NCI-H1105 treated with DMSO at 0.1 percent for 48 hours (cell line): ENCODE measurements at places on chromosomes 5 and 9.

GRCh38 chr5:146048994-146049703 lies 56.2 kb downstream of the PLAC8L1 start:
- peak; percentile 60 for DNase-seq

DNA sequence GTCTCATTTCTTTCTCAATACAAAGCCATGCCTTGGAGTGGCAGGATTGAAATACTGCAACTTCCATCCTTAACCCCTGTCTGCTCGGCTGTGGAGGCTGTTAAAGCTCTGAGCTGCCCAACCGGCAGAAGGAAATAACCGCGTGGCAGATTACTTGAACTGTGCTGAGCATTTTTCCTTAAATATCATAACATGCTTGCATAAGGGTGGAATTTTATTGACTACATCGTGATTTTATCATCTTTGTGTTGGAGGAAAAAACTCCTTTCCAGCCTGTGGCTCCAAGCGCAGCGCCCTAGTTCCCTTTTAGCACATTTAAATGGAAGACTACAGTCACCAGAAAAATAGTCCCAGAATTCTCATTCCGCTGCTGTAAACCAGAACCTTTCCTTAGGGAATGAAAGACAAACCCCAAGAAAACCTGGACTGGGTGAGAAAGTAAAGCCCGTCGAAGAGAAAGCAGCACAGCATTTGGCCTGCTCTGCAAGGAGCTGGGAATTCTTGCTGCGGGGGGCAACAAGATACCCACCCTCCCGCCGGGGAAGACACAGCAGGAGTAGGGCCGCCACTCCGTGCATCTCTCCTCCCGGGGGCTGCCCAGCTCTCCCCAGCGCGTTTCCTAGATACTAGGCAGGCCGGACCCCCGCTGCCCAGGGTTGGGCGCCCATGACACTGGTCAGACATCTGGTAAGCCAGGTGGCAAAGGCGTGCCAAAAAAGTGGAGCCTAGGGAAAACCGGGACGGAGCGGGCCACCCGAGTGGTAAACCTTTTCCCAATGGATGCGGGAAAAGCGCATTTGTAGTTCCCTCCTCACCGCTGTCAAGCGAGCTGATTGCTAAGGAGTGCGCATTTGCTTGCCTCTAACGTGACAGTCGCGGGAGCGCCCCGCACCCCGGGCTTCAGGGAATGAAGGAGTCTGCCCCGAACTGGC lies 1.3 kb downstream of the SHC3 start:
- DNase-seq: peak; percentile 13

- DNase-seq: no peak
Measured at GRCh38 chr9:88237991-88238571, 99.8 kb upstream of the SPATA31C2 start.

GRCh38 chr5:16931334-16932110 lies 4.6 kb downstream of the MYO10 start:
- no peak for DNase-seq

DNA sequence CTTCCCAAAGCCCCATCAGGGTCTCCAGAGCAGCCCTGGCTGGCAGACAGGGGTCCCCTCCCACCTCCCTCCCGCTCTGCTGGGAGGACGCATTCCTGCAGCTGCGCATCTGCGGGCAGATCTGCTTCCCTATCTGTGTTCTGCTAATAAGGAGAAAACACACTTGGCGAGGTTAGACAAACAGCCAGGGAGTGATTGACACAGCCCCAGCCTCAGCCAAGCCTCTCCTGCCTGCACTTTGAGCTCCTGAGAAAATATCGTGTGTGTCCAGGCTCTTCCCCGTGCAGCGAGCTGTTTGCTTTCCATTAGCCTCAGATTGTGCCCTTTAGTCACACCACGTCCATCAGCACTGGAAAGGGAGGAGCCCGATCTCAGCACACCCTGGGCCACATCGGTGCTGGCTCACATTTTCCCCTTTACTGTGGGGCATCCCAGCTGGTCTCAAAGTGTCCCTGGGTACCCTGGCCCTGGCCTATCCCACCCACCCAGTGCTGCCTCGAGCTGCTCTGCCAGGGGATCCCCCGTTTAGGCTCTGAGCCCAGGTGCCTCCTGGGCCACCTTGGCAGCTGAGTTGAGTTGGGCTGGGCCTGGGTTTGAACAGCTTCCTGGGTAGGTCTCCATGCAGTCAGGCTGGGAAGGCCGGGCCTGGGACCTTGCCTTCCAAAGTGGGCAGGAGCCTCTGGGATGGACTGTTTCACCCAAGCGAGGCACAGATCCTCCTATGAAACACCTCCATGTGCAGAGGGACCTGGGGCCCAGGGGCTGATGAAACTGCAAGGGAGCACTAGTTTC lies 61.1 kb downstream of the BARX1 start:
- no peak for DNase-seq

GRCh38 chr5:155827949-155828348 lies 499.0 kb upstream of the SGCD start:
- DNase-seq: no peak

GRCh38 chr5:11894992-11895391 lies 9.3 kb downstream of the CTNND2 start:
- DNase-seq: no peak

- DNase-seq: no peak
Measured at GRCh38 chr5:30098940-30099339, 1094.5 kb upstream of the CDH6 start.

DNA sequence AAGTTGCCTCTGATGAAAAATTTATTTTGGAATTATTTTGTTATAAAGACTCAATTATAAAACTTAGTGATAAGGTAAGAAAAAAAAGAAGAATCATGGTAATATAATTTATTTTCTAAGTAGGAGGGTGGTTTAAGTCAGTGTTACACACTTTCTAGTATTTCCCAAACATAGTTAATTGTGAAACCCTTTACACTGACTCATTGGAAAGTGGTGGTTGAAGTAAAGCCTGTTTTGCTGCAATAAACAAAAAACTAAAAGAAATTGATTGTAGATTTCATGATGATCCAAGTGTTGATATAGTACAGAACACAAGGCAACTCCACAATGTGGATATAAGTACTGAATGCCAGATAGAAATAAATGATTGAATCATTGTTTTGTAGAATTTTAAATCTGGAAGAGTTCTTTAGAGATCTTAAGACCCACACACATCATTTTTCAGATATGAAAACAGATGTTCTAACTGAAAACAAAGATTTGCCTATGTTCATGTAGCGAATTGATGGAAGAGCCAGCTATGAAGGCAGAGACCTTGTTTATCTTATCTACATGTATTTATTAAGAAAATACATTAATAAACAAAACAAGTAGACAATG lies 539.8 kb downstream of the PRELID2 start:
- DNase-seq: no peak

DNA sequence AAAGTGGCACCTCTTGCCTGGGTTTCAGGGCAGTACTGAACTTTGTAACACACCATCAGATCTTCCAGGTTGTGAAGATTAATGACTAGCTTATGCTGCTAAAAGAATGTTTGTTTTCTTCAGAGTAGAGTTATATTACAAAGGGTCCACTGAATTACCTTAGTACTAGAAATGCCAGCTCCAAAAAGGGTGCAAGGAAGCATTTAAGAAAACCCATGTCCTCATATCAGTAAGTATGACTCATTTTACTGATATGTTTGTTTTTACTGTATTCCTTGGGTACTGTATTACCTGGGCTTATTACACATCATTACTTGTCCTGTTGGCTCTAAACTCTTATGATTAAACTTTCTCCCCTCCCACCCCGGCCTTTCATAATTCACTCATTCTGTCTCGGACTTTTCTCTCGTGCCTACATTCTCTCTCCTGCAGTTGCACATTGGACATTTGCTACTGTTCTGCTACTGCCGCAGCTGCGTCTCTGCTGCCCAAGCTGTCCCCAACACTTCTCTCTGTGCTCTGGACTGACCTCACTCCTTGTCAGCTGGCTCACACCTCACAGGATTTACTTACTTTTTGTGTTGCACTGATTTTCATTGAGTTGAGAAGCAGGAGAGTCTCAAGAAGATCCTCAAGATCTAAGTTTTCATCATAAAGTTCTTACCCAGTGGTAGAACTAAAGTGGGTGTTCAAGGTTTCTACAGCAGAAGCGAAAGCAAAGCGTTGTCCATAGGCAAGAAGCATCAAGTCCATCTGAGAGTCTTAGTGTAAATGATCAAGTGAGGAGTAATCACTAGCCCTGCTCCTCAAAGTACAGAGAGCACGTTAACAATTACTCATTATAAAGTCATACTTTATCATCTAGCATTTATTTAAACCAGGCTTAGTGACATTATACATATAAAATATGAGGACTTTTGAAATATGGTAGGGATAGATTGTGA lies 53.2 kb upstream of the C9orf72 start:
- no peak for DNase-seq

GRCh38 chr5:24110004-24110615 lies 534.7 kb downstream of the CDH10 start:
- DNase-seq: peak; percentile 75

- DNase-seq: peak; percentile 57
Measured at GRCh38 chr9:106859957-106860720, 2.8 kb upstream of the ZNF462 start.

DNA sequence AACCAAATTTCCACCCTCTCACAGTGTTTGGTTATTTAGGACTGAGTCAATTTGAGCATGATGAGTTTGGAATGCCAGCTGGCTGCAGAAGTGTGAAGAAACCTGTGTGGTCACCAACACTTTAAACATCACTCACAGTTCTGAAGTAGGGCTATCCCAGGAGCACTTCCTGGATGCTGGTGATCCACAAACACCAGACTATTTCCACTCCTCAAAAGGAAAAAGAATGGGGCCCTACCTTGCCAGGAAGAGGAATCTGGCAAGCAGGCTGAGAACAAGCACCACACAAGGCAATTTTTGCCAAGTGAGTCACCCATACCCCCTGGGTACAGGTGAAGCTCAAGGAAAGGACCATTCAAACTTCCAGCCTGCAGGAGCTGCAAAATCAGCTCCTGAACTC lies 294.2 kb upstream of the PTGER4 start:
- DNase-seq: no peak

DNA sequence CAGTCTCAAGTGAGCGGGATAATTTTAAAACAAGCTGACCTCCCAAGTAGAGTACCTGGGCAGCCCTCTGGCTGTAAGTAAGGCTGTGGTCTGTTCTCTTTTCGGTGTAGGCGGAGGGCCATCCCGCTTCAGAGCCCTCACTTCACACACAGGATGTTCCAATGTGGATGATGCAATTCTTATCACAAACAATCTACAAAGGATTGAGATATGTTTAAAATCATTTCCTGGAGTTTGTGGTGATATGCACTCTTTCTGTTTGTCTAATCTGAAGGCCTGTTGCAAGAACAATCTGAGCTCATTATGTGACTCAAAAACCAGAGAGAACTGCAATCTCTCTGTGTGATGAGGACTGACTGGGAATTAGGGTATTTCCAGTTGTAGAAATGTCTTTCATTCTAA lies 42.5 kb downstream of the ITGA2 start:
- no peak for DNase-seq

DNA sequence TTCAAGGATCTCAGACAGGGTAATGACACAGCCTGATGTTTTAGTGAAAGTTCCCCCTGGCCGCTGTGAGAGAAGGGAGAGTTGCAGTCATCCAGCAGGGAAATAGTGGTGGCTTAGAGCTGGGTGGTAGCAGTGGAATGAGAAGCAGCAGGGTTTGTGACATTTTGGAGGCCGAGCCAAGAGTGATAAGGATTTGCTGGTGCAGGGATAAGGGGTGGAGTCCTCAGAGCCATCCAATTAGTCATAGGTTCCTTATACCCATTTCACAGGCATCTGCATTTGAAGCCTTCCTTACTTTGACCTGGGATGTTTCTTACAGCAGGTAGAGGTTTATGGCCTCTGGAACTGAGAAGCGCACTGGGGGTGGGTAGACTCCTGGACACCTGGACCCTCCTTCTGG lies 12.8 kb downstream of the JADE2 start:
- DNase-seq: no peak

DNA sequence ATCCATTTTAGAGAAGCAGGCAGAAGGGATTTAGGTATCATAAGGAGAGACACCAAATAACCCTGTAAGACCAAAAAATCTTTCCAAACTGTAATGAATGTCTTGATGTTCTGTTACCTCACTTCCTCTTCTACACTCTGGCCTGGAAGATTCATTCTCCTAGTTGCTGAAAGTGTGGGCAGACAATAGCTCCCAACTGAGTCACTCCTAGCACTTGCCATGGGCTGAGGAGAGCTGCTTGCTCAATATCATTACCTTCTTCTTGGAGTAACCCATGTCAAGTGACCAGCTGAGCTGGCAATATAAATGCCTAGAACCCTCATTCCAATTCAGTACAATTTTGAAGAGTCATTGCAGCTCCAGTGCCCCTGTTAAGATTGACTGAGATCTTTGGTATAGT lies 1985.5 kb upstream of the CDH6 start:
- no peak for DNase-seq

GRCh38 chr9:30722065-30722464 lies 1662.4 kb upstream of the ACO1 start:
- DNase-seq: no peak

- DNase-seq: no peak
Measured at GRCh38 chr9:91028166-91028827, 226.7 kb downstream of the SYK start.

DNA sequence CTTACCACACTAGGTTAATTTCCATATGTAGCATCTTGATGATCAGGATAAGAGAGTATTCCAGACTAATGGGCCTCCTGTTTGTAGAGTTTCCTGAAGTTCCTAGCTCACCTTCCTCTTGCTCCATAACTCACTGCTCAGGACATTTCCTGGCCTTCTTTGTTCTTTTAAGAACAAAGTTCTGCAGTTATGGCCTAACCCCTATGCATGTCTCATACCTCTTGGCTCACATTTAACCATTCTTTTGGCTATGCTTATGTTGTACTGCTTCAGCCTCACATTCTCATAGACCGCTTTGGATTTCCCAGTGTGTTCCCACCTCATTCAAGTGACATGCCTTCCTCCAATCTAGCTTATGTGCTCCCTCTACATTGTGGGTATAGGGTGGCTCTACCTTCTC lies 40.5 kb upstream of the HMGCS1 start:
- no peak for DNase-seq

DNA sequence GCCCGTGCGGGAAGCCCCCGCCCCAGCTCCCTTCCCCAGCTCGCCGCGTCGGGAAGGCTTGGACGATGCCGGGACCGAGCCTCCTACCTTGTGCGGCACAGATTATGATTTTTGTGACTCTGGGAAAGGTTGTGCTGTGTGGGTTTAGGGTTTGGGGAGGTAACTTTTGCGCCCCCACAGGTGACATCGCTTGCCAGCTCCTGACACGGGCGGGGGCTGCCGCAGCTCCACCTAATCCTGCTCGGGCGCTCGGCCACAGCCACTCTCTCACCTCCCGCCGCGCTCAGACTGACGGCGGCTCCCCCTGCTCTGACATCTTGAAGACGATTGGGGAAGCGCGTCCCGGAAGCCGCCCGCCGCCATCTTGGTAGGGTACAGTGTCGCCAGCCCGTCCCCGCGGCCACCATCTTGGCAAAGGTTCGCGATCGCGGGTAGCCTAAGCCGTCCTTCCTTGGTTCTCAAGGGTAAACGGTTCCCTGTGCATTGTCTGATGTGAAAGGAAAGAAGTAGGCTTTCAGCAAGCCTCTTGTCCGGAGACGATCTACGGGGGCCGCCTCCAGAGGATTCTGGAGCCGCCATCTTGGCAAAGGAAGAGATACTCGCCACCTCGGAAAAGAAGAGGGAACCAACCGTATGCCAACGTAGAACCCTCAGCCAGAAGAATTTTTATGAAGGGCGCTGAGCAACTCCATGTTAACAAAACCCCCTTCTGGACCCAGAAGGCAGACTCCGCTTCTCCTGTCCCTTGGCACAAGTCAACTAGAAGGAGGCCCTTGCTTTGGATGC lies 1.8 kb upstream of the NR3C1 start:
- peak; percentile 80 for DNase-seq
